ENCODE measurements at places on chromosomes 2 and 18.

- DNase-seq: no peak
Measured at GRCh38 chr2:47686018-47686417, 96.9 kb upstream of the MSH6 start.

DNA sequence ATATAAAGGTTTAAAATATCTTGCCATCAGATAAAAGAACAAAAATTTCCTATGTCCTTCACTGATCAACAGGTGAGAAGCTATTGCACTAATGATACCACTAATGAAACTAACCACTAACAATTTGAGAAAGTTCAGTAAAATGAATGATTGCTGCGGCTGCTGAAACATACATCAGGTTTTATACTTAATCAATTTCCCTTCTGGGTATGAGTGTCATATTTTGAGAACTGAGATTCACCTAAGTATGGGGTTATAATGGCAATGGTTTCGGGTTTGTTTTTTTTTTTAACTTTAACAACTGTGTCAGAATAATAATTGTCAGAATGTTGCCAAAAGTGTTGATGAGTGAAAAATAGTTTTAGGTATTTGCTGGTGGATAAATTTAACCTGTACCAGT lies 151.3 kb upstream of the SLC39A10 start:
- no peak for DNase-seq

GRCh38 chr2:99205491-99205890 lies 24.5 kb downstream of the MRPL30 start:
- DNase-seq: no peak

GRCh38 chr2:96116879-96117533 lies 635 bp upstream of the ADRA2B start:
- peak; percentile 84 for DNase-seq

DNA sequence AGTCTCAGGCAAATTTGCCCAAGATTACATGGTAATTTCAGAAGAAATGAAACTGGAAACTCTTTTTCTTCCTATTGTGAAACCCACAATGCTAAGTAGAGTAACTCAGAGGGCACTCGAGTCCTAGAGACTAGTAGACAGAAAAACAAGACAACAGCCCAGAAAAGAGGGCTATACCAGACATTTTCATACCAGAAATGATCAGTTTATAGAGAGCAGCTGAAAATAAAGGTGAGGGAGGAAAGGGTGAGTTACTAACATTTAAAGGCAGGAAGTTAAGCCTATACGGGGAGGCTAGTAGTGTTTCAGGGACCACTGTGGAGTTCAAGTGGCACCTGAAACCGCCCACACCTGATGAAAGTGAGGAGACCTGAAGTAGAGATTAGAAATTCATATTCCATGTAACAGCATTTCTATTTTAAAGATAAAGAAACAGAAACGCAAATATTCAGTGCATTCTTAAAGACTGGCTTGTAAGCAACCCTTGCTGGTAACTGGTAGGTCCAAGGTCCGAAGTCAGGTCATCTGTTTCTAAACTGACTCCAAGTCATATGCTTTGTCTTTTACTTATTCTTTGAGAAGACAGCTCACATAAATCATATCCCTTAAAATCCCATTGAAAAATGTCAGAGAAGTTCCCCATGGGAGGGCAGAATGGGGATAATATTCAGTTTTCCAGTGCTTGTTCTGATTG lies 145.1 kb upstream of the ITGB6 start:
- DNase-seq: no peak
